ENCODE measurements at places on chromosomes 11 and 22. TPM values are rescaled to one million over a fixed set of nuclear protein-coding genes. Genes with fewer than 3 reads are reported as not detected.
A peak's percentile ranks its signal among the peaks of the same experiment; 100 is the strongest.

GRCh38 chr11:58905011-58905720 lies 34.1 kb upstream of the GLYATL1 start:
- ATAC-seq, result peak; percentile 76

DNA sequence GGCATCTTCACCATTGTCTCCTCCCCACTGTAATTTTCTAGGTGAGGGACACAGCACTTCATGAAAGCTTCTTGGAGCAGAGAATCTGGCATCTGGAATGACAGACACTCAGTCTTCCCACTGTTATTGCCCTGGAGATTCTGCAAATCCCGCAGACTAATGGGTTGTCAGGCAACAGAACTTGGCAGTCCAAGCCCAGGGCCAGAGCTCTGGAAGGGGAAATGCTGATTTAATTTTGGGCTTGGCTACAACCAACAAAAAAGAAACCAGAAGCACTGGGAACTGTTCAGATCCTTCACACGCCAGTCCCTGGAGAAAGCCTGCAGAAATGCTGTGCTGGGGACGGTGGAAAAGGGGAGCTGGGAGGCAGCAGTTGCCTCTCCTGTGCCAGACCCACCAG lies 71.5 kb upstream of the BID start:
- no peak for ATAC-seq

GRCh38 chr11:30585892-30586250 lies 282 bp downstream of the MPPED2 start:
- ATAC-seq, result peak; percentile 24

- peak; percentile 19 for ATAC-seq
Measured at GRCh38 chr11:118621071-118621783, 13.8 kb downstream of the PHLDB1 start.

DNA sequence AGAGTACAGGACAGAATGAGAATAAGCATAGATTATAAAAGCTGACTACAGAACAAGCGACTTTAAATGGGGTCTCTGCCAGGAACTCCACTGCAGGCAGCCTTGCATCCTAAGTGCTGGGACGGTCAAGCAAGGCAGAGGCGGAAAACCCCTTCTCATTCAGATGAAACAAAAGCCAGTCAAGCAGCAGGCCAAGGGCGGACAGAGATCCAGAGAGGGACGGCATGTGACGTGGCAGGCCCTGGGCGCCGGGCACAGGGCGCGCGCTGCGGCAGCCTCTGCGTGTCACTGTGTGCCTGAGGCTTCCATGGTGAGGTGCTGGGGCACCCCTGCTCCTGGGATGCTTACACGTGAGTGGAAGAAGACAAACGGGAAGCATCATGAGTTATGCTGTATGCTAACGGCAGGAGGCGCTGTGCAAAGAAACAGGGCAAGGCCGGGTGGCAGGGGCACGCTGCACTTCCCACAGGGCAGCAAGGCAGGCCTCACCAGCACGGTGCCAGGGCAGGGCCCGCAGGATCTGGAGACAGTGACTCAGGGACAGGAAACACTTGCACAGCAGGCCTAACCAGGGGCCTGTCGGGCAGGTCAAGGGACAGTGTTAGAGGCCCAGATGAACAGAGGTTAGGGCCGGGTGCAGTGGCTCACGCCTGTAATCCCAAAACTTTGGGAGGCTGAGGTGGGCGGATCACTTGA lies 6.2 kb downstream of the TOLLIP start:
- ATAC-seq, result peak; percentile 87

- ATAC-seq, result no peak
Measured at GRCh38 chr11:60821827-60822599, 19.9 kb upstream of the CCDC86 start.

GRCh38 chr11:9596926-9597464 lies 23.5 kb downstream of the WEE1 start:
- ATAC-seq, result no peak

GRCh38 chr11:2072551-2073261 lies 66.5 kb downstream of the IGF2 start:
- ATAC-seq, result no peak

The KRTAP5-1 gene
- not detected for total RNA-seq

The KDM4D gene
- 0.32 TPM for total RNA-seq

The C11orf86 gene
- total RNA-seq, result not detected

Measured in esophagus mucosa (tissue), 1 donor.